ENCODE measurements at places on chromosomes 3 and 15.

- DNase-seq, result peak; percentile 69
Measured at GRCh38 chr3:76497636-76498035, 542.3 kb upstream of the ROBO2 start.

DNA sequence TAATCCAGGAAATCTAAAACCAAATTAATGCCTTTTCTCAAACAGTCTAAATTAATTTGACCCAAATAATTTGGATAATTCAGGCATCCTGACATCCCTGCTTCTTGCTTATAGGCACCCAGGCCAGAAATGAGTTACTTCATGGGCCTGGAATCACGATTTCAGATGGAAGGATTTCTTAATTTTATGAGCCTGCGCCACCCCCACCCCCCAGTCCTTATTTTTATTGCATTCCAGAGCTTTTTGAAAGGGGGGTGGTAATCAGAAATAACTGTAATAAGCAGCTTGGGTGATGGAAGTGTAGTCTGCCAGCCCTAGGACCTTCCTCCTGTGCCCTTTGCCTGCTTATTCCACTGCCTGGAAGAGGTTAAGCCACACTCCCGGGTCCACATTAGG is 1.3 kb downstream of the AP2M1 start:
- no peak for DNase-seq

GRCh38 chr3:98788651-98789050 is 25.5 kb downstream of the ST3GAL6 start:
- no peak for DNase-seq

DNA sequence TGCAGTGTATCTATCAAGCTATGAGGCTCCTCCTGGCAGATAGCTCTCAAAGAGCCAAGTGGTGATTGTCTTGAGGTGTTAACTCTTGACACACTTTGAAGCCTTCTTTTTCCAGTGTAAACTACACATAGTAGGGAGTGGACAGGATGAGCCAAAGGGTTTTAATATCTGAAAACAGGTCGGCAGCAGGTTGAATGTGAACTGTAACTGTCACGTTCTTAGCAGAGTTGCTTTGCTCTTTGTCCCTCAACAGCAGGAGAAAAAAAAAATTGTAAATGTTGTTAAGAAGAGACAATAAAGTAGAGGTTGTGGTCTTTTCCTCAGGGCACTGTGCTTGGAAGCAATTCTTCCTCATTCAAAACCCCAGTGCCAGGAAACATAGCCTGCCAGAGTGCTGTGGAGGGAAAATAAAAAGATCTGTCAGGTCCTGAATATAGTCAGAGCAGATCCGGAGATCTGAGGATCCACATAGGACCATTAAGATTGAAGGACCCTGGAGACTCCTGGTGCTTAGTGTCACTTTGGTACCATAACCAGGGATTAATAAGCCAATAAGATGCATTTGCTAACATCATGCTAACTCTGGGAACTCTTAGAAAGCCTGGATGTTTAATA is 229.7 kb downstream of the NAALADL2 start:
- no peak for DNase-seq

- peak; percentile 61 for DNase-seq
Measured at GRCh38 chr15:25739687-25740121, 123.4 kb downstream of the ATP10A start.

GRCh38 chr15:80709542-80709941 is 14.4 kb downstream of the ABHD17C start:
- no peak for DNase-seq

- no peak for DNase-seq
Measured at GRCh38 chr3:182305881-182306665, 487.2 kb upstream of the ATP11B start.

GRCh38 chr3:117671722-117672318 is 962.2 kb downstream of the TUSC7 start:
- no peak for DNase-seq

- DNase-seq, result no peak
Measured at GRCh38 chr3:4077950-4078349, 225.2 kb upstream of the SETMAR start.

GRCh38 chr3:107240183-107241091 is 136.8 kb upstream of the CCDC54 start:
- DNase-seq, result peak; percentile 87

DNA sequence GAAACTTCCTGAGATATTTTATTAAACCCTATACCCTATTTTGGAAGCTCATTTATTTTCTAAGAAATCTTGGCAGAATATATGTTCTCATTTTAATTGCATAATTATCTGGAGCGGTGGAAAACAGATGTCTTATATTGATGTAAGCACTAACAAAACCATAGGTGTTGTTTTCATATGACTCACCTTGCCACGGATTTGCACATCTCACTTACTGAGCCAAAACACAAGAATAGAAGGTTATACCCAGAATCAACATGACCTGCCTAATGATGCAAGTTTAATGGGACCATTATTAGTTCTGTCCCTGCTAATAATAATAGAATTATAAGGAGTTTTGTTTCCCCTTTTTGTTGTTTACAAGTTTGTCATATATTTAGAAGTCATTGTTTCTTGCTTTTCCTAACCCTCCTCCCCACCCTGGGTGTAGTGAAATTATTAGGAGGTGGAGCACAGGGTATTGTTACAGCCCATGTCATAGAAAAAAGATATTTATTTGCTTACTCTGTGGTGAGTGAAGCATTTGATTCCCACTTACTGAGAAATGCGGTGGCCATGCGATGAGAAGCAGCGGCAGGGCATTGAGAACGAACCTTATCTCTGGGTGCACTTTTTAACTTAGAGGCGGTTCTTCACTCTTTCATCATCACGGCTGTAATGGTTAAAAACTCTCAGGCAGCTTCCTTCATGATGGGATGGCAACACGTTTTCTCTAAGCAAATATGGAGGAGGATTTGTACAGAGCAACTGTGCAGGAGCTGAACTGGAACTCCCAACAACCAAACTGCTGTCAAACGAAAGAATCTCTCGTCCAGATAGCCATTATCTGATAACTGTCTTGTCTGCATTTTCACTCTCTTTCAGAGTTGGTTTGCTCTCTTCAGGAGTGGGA is 521 bp downstream of the IL5RA start:
- DNase-seq, result no peak

GRCh38 chr3:37200141-37200540 is 25.8 kb upstream of the LRRFIP2 start:
- no peak for DNase-seq

- peak; percentile 13 for DNase-seq
Measured at GRCh38 chr3:106825962-106826605, 551.2 kb upstream of the CCDC54 start.

All from neural progenitor cell (in vitro differentiated cells).